CD4-positive, alpha-beta T cell treated with Interleukin-15 for 4 hours (primary cell): ENCODE measurements at places on chromosomes 7 and 10.

GRCh38 chr7:81533931-81534330, 235.9 kb downstream of the HGF start:
- no peak for DNase-seq

GRCh38 chr10:67975871-67976270, 91.4 kb downstream of the SIRT1 start:
- no peak for DNase-seq

DNA sequence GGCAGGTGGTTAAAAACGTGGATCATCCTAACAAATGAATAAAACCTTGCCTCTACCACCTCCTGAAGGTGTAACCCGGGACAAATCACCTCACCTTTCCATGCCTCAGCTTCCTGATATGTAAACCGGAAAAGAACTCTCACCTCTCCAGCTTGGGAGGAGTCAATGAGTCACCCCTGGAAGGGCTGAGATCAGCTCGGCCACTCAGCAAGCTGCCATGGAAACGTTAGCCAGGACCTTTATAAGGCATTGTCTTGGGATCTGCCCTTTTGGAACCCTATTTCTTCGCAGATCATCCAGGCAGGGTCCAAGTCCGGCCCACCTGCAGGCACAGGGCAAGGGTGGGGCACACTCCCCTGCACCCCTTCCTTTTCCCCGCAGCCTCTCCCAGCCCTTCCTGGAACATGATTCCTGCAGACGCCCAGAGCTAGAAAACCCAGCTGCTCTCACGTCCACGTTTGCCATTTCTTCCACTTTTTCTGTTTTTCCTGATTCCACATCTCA, 81.6 kb upstream of the PFKP start:
- DNase-seq, result no peak

DNA sequence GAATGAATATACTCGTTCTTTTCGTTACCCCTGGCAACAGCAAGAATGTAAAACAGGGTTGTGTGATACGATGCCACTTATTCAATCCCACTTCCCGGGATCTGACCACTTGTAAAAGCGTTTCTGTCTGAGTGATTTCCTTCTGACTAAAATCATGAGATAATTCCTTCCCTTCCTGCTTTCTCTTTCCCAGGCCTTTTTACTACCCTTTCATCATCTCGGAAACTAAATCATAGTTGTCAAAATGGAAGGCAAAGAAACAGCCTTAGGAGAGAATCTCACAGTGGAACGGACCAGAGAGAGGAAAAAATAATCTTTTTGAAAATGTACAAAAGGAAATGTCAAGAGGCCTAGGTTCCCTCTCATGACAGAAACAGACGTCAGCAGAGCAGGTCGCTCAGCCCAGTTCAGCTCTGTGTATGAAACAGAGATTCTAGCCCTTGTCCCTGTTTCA, 29.8 kb downstream of the DIP2C start:
- DNase-seq, result no peak

DNA sequence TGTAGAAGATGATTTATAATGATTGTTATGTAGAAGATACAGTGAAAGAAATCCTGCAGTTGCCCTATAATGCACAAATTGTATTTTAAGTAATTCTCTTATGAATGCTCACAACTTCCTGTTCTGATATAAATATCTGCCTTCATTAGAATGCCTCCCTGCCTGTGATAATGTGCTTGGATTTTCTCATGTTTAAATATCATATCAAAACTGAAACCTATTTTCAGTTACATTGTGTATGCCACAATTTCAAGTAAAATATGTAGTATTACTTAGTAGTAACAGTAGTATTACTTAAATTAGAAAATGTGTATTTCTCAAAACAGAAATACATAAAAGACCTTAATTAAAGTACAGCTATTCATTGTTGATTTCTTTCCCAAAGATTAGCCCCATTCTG, 41.1 kb upstream of the TFEC start:
- no peak for DNase-seq

DNA sequence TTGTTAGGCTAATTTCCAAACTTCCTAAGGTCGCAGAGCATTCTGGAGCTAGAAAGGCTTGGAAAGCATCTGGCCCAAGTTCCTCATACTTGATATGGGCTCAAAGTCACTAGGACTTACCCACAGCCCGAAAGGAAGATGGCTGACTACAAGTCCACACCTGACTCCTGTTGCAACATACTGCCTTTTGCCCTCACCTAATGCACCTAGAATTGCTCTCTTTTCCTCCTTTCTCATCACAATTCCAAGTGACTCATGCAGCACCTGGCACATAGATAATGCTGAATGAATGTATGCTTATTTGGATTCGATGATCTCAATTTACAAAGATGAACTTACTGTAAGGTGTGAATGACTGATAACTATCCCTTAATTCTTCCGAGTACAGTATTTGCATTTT, 131.5 kb downstream of the SORBS1 start:
- DNase-seq, result no peak

- DNase-seq, result no peak
Measured at GRCh38 chr10:132373241-132373955, 23.6 kb upstream of the PWWP2B start.

GRCh38 chr10:108562105-108562504, 1361.2 kb downstream of the XPNPEP1 start:
- DNase-seq, result no peak

DNA sequence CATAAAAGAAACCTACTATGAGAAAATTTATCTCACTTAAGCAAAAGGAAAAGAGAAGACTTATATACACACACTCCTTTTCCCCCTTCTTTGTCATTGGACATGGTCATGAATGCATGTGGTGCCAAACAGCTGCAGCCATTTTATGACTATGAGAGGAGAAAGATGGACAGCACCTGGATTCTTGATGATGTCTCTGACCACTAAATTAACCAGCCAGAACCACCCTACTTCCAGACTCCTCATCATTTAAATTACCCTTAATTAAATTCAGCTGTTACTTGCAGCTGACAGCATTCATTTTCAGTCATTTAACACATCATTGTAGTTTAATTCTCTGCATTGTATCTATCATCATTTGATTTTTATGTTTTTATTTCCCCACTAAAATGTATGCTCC, 379.0 kb upstream of the HPS1 start:
- no peak for DNase-seq

- no peak for DNase-seq
Measured at GRCh38 chr7:106775552-106775936, 89.5 kb upstream of the PIK3CG start.

- DNase-seq, result no peak
Measured at GRCh38 chr10:120386896-120387295, 70.1 kb upstream of the PLPP4 start.

DNA sequence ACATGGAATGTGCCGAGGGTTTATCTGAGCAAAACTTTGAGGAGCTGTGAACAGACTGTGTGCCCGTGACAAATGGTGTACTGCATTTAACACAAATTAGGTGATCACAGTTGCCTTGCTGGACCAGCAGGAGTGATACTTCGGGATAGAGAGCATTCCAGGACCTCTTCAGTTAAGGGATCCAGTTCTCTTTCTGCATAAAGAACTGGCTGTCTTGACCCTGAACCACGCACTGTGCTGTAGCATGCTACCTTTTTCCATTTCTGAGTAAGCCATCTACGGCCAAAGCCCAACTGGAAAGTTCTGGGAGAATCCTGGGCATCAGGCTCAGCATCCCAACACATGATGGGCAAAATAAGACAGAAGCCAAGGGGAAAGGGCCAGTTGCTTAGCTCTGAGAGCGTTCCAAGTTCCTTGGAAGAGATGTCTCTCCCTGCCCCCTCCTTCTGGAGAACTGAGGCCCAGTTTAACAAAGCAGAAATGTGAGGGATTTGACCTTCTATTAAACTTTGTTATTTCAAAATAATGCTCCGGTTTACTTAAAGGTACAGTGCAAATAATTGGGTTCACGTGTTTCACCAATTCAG, 37.9 kb upstream of the ADD3 start:
- no peak for DNase-seq

- DNase-seq, result no peak
Measured at GRCh38 chr7:87959336-87959735, 25.3 kb downstream of the ADAM22 start.

DNA sequence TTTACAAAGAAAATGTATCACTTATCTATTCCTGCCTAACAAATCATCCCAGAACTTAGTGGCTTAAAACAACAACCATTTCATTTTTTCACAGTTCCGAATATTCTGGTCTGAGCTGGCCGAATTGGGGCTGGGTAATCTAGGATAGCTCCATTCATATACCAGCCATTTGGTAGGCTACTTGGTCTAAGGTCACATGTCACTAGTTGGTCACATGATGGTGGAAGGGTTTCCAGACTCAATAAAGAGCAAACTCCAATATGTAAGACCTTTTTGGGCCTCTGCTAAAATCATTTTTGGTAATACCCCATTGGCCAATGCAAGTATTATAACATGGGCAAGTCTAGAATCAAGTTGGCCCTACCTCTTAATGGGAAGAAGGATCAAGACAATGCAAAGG, 55.3 kb upstream of the FGL2 start:
- no peak for DNase-seq

- DNase-seq, result no peak
Measured at GRCh38 chr7:135519233-135519688, 9.4 kb upstream of the CNOT4 start.

DNA sequence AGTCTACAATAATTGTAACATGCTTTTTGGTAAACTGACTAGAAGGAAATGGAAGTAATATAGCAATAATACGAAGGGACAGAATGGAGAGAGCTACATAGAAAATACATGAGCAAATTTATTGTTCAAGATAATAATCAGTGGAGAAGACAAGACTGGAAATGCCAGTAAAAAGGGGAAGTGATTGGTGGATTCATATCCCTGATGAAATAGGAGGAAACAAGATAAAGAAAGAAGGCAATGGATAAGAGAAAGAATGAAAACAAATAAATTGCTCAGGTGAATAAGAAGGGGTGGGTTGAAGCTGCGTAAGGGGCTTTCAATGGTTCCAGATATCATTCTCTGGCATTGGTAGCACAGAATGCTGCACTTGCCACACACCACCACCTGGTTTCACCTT, 135.9 kb downstream of the LRRN3 start:
- DNase-seq, result no peak

GRCh38 chr7:68348401-68348800, 1249.9 kb upstream of the AUTS2 start:
- DNase-seq, result no peak

- no peak for DNase-seq
Measured at GRCh38 chr7:67021260-67021659, 24.6 kb downstream of the TYW1 start.

- no peak for DNase-seq
Measured at GRCh38 chr10:121791761-121792160, 136.1 kb downstream of the ATE1 start.

- DNase-seq, result no peak
Measured at GRCh38 chr10:131825150-131825848, 75.5 kb upstream of the PPP2R2D start.

- DNase-seq, result peak; percentile 31
Measured at GRCh38 chr10:30581779-30582380, 47.7 kb downstream of the LYZL2 start.

DNA sequence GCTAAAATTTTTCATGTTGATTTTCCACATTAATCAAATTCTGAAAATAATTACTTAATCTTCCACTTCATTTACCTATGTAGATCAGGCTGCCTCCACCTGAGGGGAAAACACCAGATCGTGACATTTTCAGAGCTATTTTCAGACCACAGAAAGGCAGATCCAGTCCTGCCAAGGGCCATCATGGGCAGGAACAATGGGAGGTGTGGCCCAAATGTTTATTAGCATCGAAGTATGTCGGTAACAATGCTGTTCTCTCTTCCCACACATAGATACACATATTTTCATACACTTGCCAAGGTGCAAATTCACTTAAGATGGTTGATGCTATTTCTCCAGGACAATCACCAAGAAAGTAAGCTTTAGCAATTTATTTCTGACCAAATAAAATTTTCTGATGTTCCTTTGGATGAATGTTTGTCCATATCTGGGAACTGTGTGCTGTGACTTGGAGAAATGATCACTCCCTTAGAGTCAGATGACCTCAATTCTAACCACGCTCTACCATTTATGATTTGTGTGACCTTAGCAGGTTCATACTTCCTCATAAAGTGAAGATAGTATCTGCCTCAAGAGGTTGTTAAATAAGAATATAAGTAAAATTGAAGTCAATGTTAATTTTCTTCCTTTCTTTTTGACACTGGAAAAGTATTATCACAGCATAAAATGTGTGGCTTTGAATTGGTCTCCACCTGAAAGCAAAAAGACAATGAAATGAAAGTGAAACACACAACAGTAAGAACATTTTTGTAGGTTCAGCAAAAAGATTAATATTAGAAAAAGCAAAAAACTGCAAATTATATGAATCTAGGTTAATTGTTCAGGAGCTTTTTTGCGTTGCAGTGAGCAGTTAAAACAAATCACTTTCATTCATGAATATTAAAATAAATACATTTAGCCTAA, 310.4 kb upstream of the PHF14 start:
- no peak for DNase-seq

DNA sequence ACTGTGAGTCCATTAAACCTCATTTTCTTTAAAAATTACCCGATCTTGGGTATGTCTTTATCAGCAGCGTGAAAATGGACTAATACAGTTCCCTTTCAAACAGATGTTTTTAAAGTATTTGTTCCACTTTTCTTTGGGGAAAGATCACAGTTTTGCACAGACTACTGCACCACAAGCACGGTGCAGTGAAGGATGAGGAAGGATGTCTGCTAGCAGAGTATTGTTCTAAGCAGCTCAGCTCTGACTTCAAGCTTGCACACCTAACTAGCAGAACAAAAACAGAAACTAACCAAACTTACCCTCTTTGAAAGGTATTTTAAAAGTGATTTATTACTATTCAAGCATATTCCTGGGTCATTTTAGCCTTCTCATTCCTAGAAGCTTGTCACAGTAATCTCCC, 20.0 kb downstream of the THNSL1 start:
- no peak for DNase-seq

DNA sequence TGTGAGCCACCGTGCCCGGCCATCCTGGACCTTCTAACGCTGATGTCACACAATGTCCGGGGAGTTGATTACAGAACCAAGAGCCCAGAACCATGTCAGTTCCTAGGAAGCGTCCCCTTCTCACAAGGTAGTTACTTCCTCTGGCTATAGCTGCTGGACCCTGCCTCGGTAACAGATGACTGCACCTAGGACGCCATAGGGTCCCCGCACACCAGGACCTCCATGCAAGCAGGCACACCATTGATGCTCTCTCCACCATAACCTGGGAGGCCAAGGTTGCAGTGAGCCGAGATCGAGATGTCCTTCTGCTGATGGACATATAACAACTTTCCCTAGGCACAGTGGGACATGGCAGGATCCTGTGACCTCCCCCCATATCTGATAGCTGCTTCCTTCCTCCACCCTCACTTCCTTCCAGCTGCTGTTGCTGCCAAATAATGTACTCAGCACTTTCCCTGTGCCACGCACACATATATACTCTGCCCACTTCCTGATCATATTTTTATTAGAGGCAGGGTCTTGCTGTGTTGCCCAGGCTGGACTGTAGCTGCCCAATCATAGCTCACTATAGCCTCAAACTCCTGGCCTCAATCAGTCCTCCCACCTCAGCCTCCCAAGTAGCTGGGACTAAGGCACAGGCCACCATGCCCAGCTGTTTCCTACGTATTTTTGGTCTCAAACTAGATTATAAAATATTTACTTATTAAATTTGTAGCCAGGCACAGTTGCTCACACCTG, 3.5 kb upstream of the SNX8 start:
- DNase-seq, result no peak
